ENCODE measurements at places on chromosomes 3 and 15.

DNA sequence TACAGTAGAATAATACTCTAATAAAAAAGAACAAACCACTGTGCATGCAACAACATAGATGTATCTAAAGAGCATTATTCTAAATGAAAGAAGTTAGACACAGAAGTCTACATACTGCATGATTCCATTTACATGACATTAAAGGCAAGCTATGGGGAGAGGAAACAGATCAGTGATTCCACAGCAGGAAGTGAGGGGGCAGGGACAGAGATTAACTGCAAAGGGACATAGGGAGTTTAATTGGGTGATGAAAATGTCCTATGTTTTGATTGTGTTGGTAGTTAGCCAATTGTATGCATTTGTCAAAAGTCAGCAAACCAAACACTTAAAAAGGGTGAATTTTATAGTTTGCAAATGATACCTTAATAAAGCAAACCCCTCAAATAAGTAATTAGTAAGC is 13.8 kb downstream of the CRYGS start:
- no peak for DNase-seq

DNA sequence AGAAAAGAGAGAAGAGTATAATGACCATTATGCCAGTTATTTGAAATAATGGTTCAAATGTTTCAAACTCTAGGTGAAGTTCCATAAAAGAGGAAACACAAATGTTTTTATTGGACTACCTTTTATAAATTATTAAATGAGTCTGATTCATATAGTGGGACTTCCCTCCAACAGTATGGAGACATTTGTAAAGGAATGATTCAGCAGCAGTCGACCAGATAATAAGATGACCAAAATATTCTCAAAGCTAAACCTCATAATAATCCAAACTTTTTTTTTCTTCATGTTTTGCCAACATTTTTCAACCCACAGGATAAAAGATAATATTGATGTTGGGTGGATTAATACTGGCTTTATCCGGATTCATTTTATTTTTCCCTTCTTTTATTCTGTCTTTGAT is 18.8 kb downstream of the TIPARP start:
- no peak for DNase-seq

DNA sequence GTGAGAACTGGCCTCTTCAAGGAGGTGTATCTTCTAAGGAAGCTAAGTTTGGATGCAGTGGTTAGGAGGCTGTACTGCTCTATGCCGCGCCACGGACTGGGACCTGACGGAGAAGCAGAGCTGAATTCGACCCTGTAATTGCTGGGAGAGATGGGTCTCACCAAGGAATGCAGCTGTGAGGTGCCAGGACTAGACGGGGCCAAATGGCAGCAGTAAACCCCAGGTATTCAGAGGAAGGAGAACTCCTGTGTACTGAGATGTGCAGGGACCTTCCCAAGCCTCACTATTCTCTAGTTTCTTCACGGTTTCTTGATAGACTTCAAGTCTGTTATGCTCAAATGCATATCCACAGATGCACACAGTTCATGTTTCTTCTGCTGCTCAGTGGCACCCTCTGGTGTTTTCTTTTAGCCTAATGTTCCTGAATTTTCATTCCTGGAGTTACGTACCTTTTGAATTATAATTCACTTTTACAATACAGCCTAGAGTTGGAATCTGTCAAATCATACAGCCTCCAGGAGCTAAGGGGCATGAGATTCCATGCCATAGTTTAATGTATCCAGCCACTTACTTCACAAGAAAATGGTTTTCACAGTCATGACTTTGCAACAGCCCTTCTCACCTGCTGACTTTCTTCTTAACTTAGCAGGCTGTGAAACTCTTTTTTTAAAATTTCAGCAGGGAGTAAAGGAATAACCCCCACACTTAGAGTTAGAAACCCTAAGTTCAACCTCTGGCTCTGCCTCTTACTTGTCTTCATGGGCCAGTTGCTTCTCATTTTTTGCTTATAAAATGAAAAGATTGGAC is 61.8 kb downstream of the GLDN start:
- DNase-seq = no peak

DNA sequence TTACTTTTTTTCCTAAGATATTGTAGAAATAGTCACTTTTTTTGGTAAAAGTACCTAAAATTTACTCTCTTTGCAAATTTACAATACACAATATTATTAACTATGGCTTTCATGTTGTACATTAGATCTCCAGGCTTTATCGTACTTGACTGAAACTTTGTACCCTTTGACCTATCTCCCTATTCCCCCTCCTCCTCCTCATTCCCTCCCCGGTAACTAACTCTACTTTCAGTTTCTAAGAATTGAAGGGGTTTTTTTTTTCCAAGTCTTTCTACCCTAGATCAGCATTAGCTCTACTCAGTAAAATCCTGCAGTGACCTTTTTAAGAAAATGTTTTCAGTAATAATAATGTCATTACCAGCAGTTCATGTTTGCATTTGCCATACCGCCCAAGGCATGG is 10.1 kb downstream of the HACL1 start:
- DNase-seq = no peak

- no peak for DNase-seq
Observed at GRCh38 chr3:22175947-22176346, 424.9 kb upstream of the ZNF385D start.

DNA sequence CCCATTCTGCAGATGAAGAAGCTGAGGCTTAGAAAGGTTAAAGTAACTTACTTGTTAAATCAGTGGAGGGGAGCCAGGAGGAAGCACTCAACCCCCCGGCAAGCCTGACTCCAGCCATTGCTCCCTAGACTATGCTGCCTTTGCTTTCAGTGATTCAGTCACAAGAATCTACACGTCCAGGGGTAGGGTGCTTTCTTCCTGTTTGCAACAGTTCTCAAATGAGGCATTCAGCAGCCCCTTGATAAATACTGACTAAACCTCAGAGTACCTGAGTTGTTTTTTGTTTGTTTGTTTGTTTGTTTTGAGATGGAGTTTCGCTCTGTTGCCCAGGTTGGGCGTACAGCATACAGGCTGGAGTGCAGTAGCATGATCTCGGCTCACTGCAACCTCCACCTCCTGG is 28.6 kb downstream of the MAGEF1 start:
- no peak for DNase-seq

DNA sequence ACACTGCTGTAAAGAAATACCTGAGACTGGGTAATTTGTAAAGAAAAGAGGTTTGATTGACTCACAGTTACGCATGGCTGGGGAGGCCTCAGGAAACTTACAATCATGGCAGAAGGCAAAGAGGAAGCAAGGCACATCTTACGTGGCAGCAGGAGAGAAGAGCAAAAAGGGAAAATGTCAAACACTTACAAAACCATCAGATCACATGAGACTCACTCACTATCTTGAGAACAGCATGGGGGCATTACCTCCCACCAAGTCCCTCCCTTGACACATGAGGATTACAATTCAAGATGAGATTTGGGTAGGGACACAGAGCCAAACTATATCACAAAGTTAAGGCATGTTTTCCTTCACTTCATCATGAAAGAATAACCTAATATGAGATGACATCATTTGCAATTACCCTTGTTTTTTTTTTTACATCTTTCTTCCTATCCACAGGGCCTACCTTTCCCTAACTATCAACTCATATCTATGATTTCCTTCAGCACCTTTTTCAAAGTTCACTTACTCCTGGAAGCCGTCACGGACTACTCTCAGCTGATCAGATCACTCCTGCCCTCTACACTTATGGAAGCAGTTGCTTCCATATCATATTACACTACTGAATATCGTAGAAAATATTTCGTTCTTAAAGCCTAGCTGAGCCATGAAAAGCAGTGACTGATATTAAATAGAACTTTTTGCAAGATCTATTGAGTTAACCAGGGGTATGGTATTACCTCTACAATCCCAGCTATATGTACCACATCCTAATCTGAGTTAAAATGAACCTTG is 25.5 kb upstream of the ATP8B4 start:
- no peak for DNase-seq

All from activated T-helper 1 cell treated with anti-CD3 and anti-CD28 coated beads, Interleukin-2, amount 50 U/mL, for 16 hours (primary cell).